GM23338 (cell line): ENCODE measurements at places on chromosomes 11 and 22. TPM values are rescaled to one million over a fixed set of nuclear protein-coding genes. Genes with fewer than 3 reads are reported as not detected.
A peak's percentile ranks its signal among the peaks of the same experiment; 100 is the strongest.

Gene CLNS1A
- total RNA-seq = 204 and 208 TPM in 2 replicates

DNA sequence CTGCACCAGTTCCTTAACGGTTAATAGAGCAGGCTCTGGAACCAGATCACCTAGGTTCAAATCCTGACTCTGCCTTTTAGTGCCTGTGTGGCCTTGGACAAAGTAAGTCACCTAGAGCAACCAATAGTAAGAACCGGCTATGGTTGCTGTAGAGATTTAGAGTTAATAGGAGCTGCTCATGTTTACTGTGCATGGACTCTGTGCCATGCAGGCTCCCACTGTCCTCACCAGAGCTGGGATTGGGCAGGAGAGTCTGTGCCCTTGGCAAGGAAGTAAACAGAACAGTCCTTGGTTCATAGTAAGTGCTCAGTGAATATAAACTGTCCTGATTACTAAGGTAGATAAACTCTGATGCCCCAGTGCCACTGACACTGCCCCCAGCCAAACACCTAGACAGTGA is 1.4 kb upstream of the TP53I11 start:
- DNase-seq = no peak
- H3K27me3 ChIP-seq = no peaks in the 10 kb centered on the region
- H3K36me3 ChIP-seq = no peaks in the 10 kb centered on the region

- no peak overlapping the region for H3K4me3 ChIP-seq
- peaks cover 18% of the 10 kb centered on the region for H3K27me3 ChIP-seq
- H3K4me1 ChIP-seq = no peaks in the 10 kb centered on the region; the same call in 1 of the 2 replicates
- H3K36me3 ChIP-seq = no peaks in the 10 kb centered on the region
Measured at GRCh38 chr11:62419314-62419929, 589 bp downstream of the SCGB1A1 start.

Gene CASP12
- not detected in 2 replicates for total RNA-seq

DNA sequence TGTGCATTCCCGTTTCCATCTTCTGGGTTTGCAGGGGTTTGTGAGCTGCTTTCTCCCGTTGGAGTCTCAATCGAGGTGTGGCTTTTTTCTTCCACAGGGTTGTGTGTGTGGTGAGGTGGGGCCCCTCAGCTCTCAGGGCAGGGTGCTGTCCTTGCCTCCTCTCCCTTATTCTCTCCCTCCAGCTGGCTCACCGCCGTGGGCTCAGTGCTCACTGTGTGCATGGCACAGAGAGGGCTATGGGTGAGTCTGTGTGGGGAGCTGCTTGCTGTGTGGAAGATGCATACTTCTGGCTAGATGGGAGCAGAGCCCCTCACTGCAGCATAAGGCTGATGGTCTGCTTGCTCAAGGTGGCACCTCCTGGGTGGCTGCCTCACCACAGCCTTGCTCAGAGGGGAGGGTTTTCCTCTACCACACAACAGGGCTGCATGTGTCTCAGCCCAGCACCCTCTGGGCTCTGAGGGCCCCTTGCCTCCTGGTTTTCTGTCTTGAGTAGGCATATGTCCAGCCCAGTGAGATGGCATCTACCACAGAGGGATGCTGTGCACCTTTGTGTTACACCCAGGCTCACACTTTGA is 203.1 kb upstream of the B3GAT1 start:
- no peaks in the 10 kb centered on the region for H3K36me3 ChIP-seq
- no peak overlapping the region for H3K27ac ChIP-seq
- H3K4me3 ChIP-seq = no peak overlapping the region
- DNase-seq = no peak
- no peaks in the 10 kb centered on the region for H3K4me1 ChIP-seq
- no peaks in the 10 kb centered on the region for H3K27me3 ChIP-seq

Gene C11orf16
- not detected in 2 replicates for total RNA-seq

GRCh38 chr11:115162919-115163318 is 341.3 kb downstream of the CADM1 start:
- no peaks in the 10 kb centered on the region for H3K27me3 ChIP-seq
- peaks cover 36% of the 10 kb centered on the region for H3K4me1 ChIP-seq
- no peaks in the 10 kb centered on the region for H3K36me3 ChIP-seq
- no peak overlapping the region for H3K27ac ChIP-seq

DNA sequence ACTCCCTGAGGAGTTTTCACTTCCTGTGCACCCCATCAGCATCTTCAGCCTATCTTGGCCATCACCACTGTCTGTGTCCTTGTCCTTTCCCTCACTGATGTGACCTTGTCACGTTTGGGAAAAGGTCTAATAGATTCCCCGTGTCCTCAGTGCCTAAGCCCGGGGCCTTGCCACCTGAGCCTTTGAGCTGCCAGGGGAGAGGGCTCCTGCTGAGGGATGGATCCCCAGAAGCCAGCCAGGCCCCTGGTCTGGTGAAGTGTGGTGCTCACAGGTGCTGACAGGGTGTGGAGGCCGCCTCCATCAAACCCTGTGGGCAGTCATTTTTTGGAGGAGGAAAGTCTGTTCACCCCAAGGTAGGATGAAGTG is 47.2 kb downstream of the GAB4 start:
- DNase-seq = no peak
- no peak overlapping the region for H3K4me3 ChIP-seq
- H3K27me3 ChIP-seq = no peaks in the 10 kb centered on the region
- H3K4me1 ChIP-seq = no peaks in the 10 kb centered on the region

DNA sequence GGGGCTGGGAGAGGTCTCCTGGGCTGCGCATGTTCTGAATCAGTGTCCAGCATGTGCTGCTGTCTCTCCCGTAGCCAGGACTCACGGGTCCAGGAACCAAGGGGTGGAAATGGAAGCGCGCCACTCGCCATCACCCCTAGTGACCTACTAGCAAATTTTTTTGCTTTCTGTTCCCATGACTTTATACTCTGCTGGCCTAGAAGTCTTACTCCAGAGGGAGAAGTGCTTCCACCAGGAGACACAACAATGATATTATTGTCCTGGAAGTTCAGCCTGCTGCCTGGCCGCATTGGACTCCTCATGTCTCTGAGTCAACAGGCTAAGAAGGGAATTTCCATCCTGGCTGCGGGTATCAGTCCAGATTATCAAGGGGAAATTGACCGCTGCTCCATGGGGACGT is 729.7 kb downstream of the BRD1 start:
- H3K36me3 ChIP-seq = no peaks in the 10 kb centered on the region
- no peak overlapping the region for H3K4me3 ChIP-seq
- no peaks in the 10 kb centered on the region for H3K27me3 ChIP-seq
- H3K27ac ChIP-seq = no peak overlapping the region

DNA sequence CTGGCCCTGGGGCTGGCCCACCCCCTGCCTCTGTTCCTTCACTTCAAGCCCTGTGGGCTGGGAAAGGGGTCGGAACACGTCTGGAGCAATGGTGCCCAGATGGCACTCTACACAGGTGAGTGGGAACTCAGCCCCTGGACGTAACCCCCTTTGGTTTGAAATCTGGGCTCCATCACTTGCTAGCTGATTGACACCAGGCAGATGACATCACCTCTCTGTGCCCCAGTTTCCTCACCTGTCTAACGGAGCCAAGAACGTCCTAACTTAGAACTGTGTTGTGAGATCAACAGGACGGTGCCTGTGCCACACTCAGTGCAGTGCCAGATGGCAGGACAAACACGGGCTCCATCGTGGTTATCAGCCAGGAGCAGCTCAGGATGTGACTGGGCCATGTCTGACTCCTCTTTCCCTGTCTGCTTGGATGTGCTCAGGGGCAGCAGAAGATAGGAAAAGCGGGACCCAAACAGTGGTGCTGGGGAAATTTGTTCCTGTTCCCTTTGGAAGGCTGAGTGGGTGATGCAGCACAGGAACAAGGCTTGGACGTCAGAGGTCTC is 24.4 kb downstream of the NPTXR start:
- no peak overlapping the region for H3K4me3 ChIP-seq
- no peak overlapping the region for H3K27ac ChIP-seq
- no peaks in the 10 kb centered on the region for H3K4me1 ChIP-seq
- DNase-seq = no peak
- H3K36me3 ChIP-seq = no peaks in the 10 kb centered on the region

DNA sequence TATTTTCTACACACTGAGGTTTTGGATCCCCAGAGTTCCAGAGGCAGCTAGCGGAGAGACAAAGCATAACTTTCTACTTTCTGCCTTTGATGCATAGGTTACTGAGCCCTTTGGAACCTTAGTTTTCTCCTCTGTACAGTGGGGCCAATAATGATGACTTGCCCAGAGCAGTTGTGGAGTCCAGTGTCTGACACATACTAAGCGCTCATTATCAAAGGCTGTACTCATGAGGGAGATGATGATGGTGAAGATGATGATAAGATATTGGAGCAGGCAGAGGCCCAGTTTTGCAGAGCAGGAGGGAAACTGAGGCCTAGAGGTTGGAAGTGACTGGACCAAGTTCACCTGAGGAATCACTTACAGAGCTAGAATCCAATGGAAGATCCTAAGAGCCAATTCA is 458.0 kb downstream of the MIAT start:
- no peak overlapping the region for H3K4me3 ChIP-seq
- H3K4me1 ChIP-seq = no peaks in the 10 kb centered on the region
- no peaks in the 10 kb centered on the region for H3K36me3 ChIP-seq

Gene OR2D2
- 0.24 and 1.3 TPM in 2 replicates for total RNA-seq

GRCh38 chr11:15885854-15886253 is 470.5 kb downstream of the SOX6 start:
- no peak overlapping the region for H3K27ac ChIP-seq
- no peaks in the 10 kb centered on the region for H3K36me3 ChIP-seq
- no peak for DNase-seq

GRCh38 chr11:15927864-15928217 is 428.5 kb downstream of the SOX6 start:
- H3K27me3 ChIP-seq = no peaks in the 10 kb centered on the region
- no peak overlapping the region for H3K27ac ChIP-seq
- H3K4me3 ChIP-seq = no peak overlapping the region
- no peaks in the 10 kb centered on the region for H3K4me1 ChIP-seq
- DNase-seq = no peak

GRCh38 chr22:26325641-26326040 is 103.4 kb upstream of the ASPHD2 start:
- H3K4me1 ChIP-seq = no peaks in the 10 kb centered on the region
- no peaks in the 10 kb centered on the region for H3K27me3 ChIP-seq
- H3K4me3 ChIP-seq = no peak overlapping the region
- no peak for DNase-seq
- no peaks in the 10 kb centered on the region for H3K36me3 ChIP-seq

DNA sequence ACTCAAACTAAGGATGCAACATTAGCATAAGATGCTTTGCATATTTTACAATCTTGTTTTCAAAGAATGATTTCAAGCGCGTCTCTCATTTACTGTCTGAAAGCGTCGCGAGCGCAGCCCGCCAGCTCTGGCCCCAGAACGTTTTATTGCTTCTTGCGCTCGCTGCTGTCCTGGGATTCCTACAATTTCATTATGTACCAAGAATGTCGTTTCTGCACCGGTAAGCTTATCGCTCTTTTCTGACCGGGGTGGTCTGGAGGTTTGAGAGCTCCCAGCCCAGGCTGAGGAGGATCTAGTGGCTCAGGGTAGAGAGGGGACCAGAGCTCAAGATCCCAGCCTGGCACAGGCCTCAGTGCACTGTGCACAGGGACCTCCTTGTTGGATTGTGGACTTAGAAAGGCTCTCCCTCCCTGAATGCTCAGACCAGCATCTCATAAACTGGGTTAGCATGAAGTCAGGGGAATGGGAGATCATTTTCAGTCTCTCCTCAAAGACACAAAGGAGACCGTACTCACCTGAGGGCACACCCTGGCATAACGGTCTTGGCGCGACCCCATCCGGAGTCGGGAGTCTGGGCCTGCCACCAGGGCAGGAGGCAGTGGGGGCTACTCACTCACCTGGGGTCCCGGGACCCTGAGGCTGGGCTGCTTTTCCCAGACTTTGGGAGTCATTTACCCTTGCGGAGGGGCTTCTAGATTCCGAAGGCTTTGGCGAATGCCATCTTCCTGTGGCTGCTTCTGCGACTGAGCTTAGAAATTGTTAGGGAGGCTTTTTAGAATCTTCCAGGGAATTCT is 817.4 kb downstream of the BRD1 start:
- no peak for DNase-seq
- H3K36me3 ChIP-seq = peaks cover 4% of the 10 kb centered on the region; the same call in 1 of the 2 replicates
- H3K4me1 ChIP-seq = no peaks in the 10 kb centered on the region
- no peak overlapping the region for H3K4me3 ChIP-seq

DNA sequence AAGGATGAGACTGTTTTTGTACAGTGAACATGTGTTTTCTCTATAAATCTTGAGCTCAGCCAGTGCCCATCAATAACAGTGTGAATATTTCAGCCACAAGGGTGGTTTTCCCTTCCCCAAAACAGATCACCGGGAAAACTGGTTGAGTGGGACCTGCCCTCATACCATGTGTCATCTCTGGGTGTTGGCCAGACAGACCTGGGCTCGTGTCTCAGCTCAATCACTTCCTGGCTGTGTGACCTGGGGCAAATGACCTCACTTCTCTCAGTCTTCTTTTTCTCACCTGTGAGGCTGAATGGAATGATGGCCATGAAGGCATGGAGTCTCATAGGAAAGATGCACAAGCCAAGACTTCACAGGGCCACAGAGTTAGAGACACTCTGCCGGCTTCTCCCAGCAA is 74.7 kb downstream of the COMMD9 start:
- peaks cover 4% of the 10 kb centered on the region; the same call in 1 of the 2 replicates for H3K4me1 ChIP-seq
- no peaks in the 10 kb centered on the region for H3K27me3 ChIP-seq
- H3K4me3 ChIP-seq = no peak overlapping the region
- H3K36me3 ChIP-seq = no peaks in the 10 kb centered on the region; the same call in 1 of the 2 replicates

Gene CHRNA10
- 0.58 and 1.5 TPM in 2 replicates for total RNA-seq

DNA sequence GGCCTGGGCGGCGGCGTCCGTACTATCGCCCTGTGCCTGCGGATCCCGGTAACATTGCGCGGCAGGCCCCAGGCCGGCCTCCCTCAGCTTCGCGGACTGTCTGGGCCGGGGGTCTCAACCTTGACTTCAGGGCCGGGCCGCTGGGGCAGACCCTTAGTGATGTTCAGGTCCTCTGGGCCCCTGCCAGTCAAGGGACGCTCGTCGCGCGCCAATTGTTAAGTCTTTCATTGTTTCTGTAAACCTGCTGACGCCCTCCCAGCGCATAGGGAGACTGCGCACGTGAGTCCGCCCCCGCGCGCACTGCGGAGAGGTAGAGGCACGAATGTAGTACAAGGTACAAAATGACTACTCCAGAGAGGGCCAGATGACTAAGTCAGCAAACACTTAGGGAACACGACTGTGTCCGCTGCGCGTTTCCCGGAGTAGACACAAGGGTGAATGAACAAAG is 451 bp upstream of the HDHD5 start:
- DNase-seq = peak; percentile 63
- peaks cover 21% of the 10 kb centered on the region for H3K4me1 ChIP-seq
- H3K4me3 ChIP-seq = peak overlapping the region; percentile 85
- H3K27me3 ChIP-seq = peaks cover 7% of the 10 kb centered on the region; the same call in 1 of the 2 replicates
- no peak overlapping the region for H3K27ac ChIP-seq
